NCI-H1092 (cell line): ENCODE measurements at places on chromosomes 3 and 15.

DNA sequence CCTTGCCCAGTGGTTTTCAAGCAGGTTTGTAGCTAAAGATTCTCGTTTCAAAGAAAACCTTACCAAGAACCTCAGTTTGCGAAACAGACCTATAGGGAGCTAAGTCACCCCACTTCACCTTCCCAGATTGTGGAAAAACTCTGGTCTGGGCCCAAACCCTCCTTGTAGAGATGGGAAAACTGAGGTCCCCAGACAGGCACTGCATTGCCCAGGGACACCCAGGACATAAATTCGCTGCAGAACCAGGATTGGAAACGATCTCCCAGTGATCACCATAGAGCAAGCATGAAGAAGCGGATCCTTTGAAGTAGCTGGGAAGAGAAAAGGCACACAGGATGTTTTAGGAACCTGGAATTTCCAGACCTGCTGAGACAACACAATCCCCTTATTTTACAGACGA, 85.6 kb upstream of the PIAS1 start:
- DNase-seq: no peak

- DNase-seq: no peak
These were observed 286.9 kb downstream of the NFKBIZ start for GRCh38 chr3:102136183-102136582.

DNA sequence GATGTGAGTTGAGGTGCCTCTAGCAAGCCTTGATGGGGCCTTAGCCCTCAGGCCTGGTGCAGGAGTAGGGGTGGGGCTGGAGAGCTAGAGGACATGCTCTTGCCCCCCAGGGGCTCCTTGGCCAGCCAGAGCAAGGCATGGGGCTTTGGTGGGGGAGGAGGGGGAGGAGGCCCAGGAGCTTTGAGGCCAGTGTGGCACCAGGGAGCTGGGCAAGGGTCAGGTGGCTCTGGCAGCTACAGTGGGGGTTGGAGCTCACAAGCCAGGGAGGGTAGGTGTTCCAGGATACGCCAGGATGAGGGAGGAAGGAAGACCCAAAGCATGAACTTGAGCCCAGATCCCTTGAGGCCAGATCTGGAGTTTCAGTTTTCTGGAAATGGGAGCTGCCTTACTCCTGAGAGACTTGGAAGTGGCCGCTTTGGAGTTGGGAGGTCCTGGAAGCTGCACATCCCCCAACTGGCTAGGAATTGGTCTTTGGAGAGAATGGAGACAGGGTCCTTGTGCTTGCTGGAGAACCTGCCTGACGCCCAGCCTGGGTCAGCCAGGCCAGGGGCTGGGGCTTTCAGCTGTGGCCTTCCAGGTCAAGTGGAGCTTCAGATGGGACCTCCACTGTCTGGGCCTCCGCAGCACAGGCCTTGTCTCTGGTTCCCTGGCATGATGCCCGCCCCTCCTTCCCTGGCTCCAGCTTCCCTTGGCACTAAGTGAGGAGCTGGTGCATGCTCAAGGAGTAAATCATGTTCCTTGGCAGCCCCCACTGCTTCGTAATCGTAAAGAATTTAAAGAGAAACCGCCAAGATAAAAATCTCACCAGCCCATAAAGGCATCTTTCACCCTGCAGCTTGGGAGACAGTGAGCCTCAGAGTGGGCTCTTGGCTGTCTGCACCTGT, 8.7 kb downstream of the SEMA3F start:
- no peak for DNase-seq

- DNase-seq: no peak
These were observed 45.3 kb upstream of the KY start for GRCh38 chr3:134696155-134696554.

GRCh38 chr3:132563420-132564069, 33.5 kb upstream of the ACKR4 start:
- DNase-seq: no peak

- no peak for DNase-seq
These were observed 31.6 kb downstream of the PTPN23 start for GRCh38 chr3:47412453-47412756.

GRCh38 chr3:186614266-186614596, 1.4 kb downstream of the AHSG start:
- DNase-seq: no peak
